ENCODE measurements at places on chromosomes 12 and 14.
A peak's percentile ranks its signal among the peaks of the same experiment; 100 is the strongest.

GRCh38 chr12:93317227-93317626 is 60.5 kb upstream of the NUDT4 start:
- no peak for DNase-seq

DNA sequence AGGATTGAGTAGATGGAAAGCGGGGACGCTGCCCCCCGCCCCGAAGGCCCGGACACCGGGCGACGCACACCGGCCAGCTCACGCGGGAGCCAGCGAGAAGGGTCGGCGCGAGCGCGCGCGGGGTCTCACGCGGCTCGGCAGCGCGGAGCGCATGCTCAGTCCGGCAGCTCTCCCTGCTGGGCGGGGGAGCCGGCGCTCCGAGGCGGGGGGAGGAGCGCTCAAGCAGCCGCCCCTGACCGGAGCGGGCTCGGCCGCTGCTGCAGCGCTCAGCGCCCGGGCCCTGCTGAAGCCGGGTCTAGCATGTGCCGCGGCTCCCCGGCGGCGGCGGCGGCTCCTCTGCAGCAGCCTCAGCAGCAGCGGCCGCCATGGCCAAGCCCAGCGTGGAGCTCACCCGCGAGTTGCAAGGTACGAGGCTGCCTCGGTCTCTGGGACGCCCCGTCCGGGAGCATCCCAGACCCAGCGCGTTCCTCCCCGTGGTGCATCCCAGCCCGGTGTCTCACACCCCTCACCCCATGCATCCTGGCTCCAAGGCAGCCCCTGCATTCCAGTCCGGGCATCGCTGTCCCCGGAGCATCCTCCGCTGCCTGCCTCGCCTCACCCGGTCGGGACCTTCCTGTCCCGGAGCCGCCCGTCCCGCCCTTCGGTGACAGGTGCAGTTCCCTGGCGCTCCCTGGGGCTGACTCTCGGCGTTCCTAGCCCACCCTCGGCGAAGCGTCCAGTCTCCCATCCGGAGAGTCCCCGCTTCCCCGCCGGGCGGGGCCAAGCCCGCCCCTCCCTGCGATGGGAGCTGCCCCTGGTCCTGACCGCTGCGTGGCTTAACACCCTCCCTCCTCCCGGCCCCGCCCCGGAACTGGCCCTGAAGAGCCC is at the start of gene CARMIL3:
CARMIL3 (plus strand) TSS at position 221 of the 867 bp plus-strand sequence; CDS start at position 366, 145 bp downstream.
- peak; percentile 63 for DNase-seq

DNA sequence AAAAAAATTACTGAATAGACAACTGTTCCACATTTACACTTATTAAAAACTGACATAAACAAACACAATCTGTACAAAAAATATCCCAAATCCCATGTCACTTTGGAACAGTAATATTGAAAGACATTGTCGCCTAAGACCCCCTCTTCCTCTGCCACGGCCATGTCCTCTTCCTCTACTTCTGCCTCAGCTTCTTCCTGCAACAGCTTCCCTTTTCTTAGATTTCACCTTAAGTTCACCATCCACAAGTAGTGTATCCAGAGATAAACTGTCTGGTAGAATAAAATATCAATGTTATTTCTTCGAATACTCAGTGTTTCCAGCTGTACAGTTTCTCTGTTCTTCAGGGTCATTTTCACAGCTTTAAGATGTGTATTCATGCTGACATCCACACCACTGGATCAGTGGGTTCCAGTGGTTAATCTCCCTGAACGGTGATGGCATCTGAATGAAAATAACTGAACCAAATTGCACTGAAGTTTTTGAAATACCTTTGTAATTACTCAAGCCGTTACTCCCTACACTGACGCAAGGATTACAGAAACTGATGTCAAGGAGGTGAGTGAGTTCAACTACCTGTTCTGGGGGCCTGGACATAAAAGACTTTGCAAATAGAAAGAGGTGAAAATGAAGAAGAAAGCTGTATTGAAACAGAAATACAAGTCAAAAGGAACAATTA is 208.5 kb downstream of the C12orf50 start:
- no peak for DNase-seq

GRCh38 chr14:86574051-86574777 is 1044.3 kb downstream of the FLRT2 start:
- no peak for DNase-seq

- no peak for DNase-seq
Observed at GRCh38 chr14:60357551-60358149, 108.6 kb downstream of the PPM1A start.

DNA sequence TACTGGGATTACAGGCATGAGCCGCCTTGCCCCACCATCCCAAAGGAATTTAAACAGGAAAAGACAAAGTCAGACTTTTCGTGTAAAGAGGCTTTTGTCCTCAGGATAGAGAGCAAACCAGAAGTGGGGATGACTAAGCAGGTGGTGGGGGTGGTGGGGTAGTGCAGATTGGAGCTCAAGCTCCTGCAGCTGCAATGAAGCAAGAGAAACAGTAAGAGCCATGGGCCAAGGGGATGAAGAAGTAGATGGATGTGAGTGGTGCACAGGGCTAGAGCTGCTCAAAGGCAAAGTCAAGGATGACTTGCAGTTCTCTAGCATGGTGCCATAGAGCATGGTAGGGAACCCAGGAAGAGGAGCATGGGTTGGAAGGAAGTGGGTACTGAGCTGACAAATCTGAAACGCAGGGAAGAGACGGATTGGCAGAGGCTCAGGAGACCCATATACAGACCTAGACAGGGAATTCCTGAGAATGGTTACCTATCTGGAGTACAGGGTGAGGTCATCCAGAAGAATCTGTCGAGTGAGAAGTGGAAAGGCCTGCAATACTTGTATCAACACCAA is 11.4 kb upstream of the RNF34 start:
- no peak for DNase-seq

DNA sequence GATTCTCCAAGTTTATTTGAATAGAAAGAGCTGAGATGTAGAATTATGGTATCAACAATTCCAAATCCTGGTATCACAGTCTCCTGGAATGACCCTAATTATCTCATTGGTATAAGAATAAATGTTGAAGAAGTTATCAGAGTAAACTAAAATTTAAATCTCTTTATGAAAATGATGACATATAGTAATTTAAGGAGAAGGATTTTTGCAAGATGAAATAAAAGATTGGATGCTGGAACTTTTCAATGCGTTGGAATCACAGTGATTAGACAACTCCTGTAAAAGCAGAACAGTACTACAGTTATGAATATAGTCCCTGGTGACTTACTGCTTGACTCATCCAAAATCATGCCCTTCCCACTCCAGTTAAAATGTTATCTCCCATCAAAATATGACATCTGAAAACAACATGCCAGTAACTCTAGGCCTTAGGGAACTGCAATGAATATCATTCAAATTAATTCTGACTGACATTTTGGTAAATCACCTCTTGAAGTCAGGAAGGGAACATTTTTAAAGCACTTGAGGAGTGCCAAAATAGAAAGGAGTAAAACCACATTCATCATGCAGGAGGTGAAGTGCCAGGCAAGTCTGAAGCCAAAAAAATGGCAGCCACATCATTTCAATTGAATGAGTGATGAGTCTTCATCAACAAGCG is 197.8 kb upstream of the PRKD1 start:
- no peak for DNase-seq

DNA sequence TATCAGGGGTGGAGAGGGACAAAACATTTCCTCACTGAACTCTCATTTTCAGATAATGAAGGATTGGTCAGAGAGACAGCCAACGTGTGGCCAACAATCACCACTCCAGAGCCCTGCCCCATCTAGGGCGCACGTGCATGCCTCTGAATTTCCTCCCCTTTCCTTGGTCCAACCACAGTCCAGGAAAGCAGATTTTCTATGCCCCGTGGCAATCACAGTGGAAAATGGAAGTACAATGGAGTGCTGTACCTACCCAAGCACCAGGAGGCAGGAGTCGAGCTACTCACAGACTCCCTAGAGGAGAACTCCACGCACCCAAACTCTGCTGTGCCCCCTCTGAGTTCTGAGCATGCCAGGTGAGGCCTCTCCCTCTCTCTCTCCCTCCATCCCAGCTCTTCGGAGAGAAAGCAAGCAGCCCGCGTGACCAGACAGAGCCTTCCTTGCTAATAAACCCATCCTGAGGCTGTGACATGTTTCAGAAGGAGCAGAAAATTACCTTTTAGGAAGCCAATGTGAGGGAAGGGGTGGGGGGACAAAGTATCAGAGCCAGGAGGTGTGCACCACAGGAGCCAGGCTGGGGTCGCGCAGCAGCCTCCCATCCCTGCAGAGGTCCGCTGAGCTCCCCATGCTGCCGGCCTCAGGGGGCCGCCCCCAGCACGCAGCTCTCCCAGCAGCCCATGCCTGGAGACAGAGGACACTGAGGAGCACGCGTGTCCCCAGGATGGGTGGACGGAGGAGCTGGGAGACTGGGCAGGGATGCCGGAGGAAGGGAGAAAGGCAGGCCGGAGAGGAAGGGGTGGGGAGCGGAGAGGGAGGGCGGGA is 73.4 kb downstream of the PITPNM2 start:
- DNase-seq: no peak

- DNase-seq: no peak
Observed at GRCh38 chr12:92509156-92509738, 193.5 kb upstream of the PLEKHG7 start.

- no peak for DNase-seq
Observed at GRCh38 chr14:65296402-65296801, 116.1 kb upstream of the FUT8 start.

DNA sequence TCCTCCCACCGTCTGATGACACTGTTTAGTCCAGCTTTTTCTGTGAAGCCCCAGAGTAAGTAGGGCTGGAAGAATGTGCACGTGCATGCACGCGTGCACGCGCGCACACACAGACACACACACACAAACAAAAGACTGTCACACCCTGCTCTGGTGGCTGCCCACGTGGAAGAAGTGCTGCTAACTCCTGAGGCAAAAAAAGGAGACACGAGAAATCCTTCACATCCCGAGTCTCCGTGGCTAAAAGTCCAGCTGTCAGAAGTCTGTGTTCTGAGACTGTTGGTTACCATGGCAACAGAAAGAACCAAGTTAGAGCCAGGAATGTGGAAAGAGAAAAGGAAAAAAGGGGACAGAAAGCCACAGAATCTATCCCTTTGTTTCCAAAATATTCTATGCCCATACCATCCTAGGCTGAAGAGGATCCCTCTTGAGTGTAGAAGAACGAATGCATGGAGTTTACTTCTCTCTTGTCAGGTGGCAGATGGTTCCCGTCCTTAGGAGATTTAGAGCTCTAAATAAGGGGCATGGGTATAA is 1.6 kb upstream of the C12orf71 start:
- DNase-seq: no peak

DNA sequence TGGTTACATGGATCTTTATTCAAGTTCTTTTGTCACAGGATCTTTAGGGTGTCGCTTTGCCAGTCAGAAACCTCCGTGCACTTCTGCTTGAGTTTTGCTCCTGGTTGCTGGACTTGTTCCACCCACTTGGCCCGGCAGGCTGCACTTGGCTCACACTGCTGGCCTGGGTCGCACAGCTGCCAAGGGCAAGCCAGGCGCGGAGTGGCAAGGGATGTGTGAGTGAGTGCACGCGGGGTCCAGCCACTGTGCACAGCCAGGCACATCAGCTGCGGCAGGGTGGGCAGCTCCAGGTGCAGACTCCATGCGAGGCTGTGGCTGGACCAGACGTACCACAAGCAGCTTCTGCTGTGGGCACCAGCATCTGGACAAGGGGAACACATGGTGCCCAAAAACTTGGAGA is 76.6 kb downstream of the DERA start:
- DNase-seq: no peak

DNA sequence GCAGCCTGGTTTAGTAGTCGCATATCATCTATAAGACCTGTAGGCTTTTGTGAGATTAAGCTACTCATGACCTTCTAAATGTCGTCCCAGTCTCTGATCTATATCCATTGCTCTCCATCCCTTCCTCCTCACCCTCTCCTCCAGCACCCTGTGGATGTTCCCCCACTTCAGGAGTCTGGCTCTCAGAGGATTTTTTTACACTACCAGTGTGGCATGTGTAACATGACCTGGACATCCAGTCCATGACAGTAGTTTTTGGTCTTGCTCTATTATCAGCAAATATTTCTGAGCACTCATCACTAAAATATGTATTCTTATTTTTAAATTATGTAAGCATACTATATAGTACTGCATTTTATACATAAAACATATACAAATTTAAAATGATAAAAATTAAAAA is 142.1 kb downstream of the DYRK2 start:
- no peak for DNase-seq

- no peak for DNase-seq
Observed at GRCh38 chr14:52106840-52107239, 38.0 kb upstream of the NID2 start.

- no peak for DNase-seq
Observed at GRCh38 chr12:62468397-62468796, 1.8 kb downstream of the MON2 start.

GRCh38 chr14:83196236-83196635 is 1662.6 kb upstream of the SEL1L start:
- no peak for DNase-seq

- no peak for DNase-seq
Observed at GRCh38 chr14:74952697-74953484, 2.5 kb downstream of the PGF start.

DNA sequence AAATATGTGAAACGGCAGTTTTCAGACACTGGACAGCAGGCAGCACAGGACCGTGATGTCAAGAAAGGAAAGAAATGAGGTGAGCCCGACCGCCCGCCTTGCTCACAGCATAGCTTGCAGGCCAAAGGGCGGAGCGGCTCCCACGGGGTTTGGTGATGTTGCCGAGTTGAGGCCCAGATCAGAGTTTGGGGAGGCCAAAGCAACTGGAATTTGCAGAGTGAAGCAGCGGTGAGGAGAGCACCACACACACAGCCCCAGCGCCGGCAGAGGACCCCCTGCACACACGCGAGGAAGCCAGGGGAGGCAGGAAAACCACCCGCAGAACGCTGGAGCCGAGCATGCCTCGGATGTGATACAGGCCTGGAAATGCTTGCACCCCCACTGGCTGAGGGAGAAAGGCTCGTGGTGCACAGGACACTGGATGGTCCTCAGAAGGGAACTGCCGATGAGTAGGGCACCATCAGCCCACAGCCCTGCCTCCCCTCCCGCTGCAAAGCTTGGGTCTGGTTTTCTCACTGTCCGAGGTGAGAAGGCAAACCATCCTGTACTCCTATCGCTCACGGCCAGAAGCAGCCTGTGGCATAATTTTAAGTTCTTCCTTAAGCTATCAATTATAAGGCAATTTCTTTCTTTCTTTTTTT is 25.7 kb upstream of the PLD4 start:
- DNase-seq: no peak

- DNase-seq: no peak
Observed at GRCh38 chr12:46855760-46856159, 30.0 kb upstream of the SLC38A4 start.

DNA sequence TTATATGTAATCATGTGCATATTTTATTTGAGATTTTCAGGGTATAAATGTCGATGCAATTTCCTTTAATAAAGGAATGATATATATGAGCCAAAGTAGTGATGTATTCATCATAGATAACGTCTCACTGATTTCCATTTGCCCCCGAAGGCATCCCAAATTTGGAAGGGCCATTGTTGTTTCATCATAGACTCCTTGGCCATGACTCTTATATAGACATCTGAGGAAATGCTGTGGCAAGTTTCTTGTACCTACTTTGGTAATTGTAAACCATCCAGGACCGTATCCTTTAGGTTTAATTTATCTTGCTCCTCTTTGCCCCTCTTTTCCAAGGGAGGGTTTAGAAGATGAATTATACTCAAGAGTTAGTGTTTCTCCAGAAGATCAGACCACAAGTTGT is 84.7 kb downstream of the SAMD4A start:
- no peak for DNase-seq

Measured in T-helper 2 cell treated with Interferon-gamma antibody and Interleukin-4, amounts not matched to agents 5 μg/mL and 100 μg/mL, for 36 hours (primary cell).